Sciatic nerve (tissue), 2 donors: ENCODE measurements at places on chromosomes 16 and 17. TPM values are rescaled to one million over a fixed set of nuclear protein-coding genes. Genes with fewer than 3 reads are reported as not detected.

Gene IL21R
- total RNA-seq, result 1.7 TPM

Gene CORO1A
- 41.2 TPM for total RNA-seq

- no peak for DNase-seq
Observed at GRCh38 chr16:30760577-30761426, 1.1 kb downstream of the CFAP119 start.

DNA sequence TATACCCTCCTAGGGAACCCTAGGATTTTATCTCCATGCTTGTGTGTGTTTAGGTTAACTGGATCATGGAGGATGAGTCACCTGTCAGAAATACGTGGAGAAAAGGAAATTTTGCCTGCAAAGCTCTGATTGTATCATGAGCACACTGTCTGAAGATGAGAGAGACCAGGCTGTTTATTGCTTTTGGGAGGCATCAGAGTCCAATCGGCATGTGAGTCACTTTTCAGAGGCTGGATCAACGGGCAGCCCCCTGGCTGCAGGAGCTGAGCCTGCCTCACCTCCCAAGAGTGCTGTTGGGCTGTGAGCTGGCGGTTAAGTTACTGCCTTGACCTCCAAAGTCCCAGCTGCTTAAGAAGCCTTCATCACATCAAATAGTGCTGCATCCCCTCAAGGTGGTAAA is 41.5 kb upstream of the MED9 start:
- DNase-seq, result no peak

DNA sequence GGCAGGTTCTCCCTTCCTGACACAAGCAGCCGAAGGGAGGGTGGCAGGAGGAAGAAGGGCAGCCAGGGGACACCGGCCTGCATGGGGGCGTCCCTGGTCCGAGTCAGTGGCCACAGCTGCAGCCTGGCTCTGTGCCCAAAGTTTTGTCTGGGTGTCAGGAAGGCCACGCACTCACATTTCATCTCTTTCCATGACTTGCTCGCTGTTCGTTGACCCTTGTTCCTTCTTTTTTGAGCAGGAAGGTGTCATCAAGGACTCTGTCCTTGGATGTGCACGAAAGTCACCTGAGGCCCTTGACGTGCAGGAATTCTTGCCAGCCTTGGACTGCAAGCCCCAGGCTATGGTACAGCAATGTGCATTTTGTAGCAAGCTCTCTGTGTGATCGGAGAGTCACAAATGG is 93.3 kb downstream of the TNFRSF13B start:
- no peak for DNase-seq

DNA sequence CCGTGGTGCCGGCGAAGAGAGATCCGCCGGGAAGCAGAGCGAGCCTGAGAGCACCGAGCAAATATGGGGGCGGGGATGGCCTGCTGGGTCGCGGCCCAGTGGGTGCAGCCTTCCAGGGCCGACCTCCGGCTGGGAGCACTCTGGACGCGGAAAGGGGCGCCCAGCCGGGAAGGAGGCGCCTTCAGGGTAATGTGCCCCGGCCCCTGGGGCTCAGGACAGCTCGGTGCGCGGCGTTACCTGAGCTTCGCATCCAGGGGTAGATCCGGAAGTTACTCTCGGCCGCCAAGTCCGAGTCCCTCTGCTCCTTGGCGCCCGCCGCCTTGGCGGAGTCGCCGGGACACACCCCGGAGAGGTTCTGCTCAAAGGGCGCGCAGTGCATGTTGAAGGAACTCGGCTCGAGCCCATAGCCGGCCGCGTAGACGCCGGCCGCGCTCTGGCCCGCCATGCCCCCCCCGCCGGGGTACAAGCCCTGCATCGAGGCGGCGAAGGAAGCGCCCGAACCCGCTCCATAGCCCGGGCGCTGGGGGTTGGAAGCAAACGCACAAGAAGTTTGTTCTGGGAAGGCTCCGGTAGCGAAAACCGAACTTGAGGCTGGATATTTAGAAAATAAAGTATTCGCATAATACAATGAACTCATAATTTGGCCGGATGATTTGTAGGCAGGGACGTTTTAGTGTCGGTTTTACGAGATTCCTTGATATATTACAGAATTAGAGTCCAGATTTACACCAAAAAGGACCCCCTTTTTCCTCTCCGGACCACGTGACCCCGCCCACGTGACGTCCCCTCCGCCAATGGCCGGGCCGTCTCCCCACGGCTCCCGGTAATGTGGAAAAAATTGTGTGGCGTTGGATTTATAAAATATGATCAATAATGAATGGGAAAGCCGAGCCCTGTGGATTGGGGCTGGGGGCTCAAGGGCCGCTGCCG is at the start of gene HOXB7:
HOXB7 (minus strand) TSS at position 736 of the 930 bp plus-strand sequence; CDS start at position 637, 99 bp downstream.
- DNase-seq, result peak; percentile 90
